ENCODE measurements at places on chromosomes 1 and 21.
A peak's percentile ranks its signal among the peaks of the same experiment; 100 is the strongest.

DNA sequence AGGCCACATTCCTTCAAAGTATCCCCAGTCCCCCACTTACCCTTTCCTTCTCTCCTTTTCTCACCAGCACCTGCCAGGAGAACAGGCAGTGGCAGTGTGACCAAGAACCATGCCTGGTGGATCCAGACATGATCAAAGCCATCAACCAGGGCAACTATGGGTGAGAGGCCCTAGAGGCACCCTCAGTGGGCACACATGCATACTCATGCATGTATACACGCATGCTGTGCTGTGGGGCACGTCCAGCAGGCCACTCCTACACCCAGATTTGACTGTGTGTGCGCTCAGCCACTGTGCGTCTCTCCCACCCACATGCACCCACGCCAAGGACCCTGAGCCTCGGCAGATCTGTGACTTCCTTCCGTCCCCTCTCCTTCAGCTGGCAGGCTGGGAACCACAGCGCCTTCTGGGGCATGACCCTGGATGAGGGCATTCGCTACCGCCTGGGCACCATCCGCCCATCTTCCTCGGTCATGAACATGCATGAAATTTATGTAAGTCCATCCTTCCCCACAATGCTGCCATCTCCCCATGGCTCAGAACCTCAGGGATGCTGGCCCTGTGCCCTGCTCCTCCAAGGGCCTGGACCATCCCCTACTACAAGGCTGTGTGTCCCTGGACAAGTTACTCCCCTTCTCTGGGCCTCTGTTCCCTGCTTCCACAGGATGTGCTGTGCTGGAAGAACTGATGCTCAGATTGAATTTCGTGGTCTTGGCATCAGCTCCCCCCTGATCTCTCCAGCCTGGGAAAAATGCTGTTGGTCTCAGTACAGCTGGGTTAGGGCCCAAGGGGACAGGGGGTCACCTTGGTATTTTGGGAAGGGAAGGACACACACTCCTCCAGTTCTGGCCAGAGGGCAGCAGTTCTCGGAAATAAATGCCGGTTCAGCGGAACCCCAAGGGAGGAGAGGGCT is 7.0 kb downstream of the TINAGL1 start:
- no peak for DNase-seq

- DNase-seq: no peak
Measured at GRCh38 chr1:50750021-50750619, 209.9 kb downstream of the FAF1 start.

GRCh38 chr1:221170171-221170570 is 290.9 kb downstream of the HLX start:
- no peak for DNase-seq

DNA sequence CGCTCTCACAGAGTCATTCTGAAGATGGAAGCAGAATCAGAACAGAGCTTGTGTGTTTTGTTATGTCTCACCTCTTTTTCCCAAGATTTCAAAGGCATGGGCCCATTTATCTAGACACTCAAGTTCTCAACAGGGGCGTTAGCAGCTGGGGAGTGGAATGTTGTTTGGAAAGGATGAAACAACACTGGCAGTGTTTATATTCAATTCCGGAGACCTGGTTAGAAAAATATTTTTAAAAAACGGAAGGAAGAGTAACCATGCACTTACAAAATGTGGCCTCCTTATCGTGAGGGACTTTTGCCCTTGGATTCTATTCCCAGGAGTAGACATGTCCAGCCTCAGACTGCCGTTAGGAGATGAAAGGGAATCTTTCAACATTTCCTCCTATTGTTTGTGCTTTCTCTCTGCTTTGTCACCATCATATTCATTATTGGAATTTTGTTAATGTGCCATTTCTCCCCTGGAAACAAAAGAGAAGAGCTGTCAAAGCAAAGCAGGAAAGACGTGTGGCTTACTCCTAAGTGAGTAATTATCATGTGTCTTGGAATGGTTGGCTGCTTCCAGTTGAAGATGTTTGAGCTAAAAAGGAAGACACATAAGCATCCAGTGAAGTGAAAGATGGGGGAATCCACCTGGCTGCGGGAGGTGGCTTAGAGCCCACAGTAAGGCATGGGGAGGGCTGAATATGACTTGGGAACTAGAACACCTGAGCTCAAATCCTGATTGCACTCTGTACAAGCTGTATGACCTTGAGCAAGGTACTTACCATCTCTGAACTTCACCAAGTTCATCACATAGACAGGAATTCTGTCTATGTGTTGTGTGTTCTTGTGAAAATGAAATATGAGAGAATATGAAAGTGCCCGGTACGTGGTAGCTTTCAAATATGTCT is 71.7 kb upstream of the JUN start:
- no peak for DNase-seq

DNA sequence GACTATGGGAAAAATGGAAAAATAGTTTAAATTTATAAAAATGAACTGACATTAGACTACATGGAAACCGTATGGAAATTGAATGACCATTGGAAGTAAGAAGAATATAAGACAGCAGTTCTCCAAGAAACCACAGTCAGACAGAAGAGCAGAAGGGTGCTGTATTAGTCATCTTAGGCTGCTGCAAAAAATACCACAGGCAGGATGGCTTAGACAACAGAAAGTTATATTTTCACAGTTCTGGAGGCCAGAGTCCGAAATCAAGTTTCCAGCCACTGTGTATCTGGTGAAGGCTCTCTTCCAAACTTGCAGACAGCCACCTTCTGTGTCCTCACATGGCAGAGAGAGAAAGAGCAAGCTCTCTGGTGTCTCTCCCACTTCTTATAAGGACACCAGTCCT is 175.2 kb downstream of the DSCAM start:
- DNase-seq: no peak

DNA sequence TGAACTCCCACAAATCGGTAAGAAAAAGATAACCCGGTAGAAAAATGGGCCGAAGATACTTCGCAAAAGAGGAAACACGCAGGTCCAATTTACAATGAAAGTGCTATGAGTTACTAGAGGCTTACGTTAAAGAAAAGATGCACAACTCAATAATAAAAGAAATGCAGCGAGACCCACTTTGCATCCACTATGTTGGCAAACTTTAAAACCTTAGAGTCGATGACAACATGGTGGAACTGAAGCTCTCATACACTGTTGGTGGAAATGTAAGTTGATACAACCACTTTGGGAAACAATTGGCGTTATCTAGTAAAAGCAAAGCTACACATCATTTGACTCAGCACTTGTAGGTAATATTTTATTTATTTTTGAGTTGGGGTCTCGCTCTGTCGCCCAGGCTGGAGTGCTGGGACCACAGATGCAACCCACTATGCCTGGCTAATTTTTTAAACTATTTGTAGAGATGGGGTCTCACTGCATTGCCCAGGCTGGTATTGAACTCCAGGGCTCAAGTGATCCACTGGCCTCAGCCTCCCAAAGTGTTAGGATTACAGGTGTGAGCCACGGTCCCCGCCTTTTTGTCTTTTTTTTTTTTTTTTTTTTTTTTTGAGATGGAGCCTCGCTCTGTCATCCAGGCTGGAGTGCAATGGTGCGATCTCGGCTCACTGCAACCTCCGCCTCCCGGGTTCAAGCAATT is 696 bp upstream of the GPATCH3 start:
- DNase-seq: no peak

- no peak for DNase-seq
Measured at GRCh38 chr1:116585886-116586285, 15.1 kb upstream of the CD58 start.

DNA sequence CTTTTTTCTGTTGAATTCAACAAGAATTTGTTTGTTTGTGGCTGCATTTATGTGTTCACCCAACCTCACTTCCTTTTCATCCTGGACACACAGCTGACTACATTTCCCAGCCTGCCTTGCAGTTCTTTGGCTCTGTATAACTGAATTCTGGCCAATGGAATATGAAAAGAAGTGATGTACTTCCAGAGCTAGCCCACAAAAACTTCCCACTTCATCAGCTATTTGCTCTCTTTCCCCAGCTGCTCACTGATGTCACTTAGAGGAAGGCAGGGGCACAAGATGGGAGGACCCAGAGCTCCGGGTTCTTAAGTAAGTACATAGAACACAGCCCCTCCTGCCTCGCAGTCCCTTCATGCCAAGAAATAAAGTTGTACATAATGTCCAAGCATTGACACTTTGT is 235.0 kb upstream of the FGGY start:
- DNase-seq: peak; percentile 52

GRCh38 chr1:179677882-179678281 is 65.2 kb upstream of the FAM163A start:
- DNase-seq: no peak

GRCh38 chr21:42787613-42788012 is 91.7 kb downstream of the WDR4 start:
- no peak for DNase-seq

GRCh38 chr1:91507328-91507727 is 6.7 kb downstream of the CDC7 start:
- DNase-seq: no peak

DNA sequence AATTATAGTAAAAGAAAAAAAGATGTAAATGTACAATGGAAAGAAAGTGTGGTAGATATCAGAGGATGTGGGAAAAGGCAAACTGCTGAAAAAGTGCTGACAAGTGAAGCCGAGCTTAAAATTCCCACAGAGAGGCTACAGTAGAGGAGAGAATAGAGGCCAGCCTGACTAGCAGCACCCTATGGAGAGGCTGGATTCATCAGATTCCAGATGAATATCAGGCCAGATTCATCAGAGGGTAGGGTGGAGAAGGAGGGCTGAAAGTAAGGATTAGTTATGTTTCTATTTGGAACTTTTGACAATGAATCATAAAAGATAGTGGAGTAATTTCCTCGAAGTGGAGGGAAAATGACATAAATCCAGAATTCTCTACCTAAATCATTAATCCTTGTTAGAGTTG is 60.4 kb upstream of the NEK7 start:
- peak; percentile 29 for DNase-seq

DNA sequence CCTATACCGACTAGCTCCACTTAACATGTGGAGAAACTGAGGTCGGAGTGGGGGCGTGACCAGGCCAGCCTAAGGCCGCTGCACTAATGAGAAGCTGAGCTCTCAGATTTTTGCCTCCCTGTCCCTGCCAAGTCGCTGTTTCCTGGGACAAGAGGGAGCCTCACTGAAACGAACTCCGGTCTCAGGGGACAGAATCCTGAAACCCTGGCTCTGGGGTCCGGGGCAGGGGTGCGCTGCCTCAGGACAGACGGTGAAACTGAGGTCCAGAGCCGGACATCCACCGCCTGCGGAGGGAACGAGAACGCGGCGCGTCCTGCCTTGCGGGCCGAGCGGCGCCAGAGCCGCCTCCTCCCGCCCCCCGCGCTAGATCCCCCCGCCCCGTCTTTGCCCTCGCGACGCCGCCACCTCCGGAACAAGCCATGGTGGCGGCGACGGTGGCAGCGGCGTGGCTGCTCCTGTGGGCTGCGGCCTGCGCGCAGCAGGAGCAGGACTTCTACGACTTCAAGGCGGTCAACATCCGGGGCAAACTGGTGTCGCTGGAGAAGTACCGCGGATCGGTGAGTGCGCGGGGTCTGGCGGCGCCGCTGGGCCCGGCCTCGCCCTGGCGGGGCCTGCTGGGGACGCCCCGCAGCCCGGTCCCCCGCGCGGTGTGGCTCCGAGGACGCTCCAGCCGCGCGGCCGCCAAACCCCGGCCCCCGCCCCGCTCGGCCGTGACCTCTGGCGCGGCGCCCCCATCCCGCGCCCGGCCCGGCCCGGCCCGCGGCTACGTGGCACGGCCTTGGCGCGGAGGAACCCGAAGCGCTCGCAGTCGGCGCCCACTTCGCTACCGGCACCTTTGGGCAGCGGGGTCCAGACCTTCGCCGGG is at the start of gene GPX7:
GPX7 (plus strand) TSS at position 381 of the 865 bp plus-strand sequence; CDS start at position 420, 39 bp downstream.
- no peak for DNase-seq

DNA sequence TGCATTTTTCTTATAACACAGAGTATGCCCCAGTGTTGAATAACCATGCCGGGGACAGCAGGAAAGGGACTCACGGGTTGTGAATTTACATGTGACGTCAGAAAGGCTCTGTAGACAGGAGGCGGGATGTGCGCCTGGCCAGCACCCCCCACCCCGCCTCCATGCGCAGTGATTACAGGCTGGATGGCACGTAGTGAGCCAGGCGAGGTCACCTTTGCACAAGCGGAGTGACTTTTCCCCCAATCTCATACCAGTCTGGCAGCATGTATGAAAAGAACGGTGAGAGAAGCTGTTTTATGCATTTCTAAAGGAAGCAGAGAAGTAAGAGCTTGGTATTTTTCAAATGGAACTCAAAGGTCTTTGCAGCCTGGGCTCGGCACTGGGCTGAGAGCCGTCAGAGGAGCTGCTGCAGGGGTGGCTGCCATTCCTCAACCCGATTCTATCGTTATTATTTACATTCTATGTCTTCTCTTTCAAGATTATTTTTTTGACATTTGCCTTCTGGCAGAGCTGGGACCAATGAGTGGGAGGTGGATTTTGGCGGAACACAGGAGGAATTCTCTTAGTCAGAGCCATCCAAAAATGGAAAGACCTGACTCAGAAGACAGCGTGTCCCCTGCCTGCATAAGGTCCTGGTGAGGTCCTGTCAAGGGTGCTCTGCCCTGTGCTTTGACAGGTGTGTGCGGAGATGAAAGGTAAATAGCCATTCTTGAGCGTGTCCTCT is 115.6 kb upstream of the SLC45A1 start:
- peak; percentile 40 for DNase-seq

DNA sequence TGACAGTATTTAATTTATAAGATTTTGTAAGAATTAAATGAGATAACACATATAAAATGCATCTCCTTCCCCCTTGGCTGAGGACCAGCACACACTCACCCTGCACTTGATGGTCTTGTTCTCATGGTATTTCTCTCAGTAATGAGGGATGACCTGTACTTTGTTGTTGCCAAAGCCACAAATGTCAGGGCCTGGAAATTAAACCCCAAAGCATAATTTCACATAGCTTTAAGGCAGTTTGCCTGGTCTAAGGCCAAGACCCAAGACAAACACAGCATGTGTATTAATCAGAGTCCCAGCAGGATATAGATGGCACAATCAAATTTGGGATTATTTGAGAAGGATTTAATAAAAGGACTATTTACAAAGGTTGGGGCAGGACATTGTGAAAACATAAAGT is 48.6 kb upstream of the EPS15 start:
- DNase-seq: peak; percentile 78

GRCh38 chr1:59028048-59028447 is 244.2 kb upstream of the JUN start:
- DNase-seq: no peak

DNA sequence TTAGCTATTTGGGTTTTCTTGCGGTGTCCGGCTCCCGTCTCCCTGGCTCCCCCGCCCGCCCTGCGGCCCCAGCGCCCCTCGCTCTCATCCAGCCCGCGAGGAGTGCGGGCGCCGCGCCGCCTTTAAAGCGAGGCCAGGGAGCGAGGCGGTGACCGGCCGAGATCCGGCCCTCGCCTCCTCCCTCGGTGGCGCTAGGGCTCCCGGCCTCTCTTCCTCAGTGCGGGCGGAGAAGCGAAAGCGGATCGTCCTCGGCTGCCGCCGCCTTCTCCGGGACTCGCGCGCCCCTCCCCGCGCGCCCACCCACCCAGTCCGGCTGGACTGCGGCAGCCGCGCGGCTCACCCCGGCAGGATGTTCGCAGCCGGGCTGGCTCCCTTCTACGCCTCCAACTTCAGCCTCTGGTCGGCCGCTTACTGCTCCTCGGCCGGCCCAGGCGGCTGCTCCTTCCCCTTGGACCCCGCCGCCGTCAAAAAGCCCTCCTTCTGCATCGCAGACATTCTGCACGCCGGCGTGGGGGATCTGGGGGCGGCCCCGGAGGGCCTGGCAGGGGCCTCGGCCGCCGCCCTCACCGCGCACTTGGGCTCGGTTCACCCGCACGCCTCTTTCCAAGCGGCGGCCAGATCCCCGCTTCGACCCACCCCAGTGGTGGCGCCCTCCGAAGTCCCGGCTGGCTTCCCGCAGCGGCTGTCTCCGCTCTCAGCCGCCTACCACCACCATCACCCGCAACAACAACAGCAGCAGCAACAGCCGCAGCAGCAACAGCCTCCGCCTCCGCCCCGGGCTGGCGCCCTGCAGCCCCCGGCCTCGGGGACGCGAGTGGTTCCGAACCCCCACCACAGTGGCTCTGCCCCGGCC is 492 bp downstream of the HLX start:
- peak; percentile 4 for DNase-seq

GRCh38 chr1:20220036-20220435 is 33.7 kb upstream of the PLA2G2C start:
- no peak for DNase-seq
